Inflammatory macrophage treated with lipopolysaccharide for 4 hours (primary cell): ENCODE measurements at places on chromosomes 7 and 10.

DNA sequence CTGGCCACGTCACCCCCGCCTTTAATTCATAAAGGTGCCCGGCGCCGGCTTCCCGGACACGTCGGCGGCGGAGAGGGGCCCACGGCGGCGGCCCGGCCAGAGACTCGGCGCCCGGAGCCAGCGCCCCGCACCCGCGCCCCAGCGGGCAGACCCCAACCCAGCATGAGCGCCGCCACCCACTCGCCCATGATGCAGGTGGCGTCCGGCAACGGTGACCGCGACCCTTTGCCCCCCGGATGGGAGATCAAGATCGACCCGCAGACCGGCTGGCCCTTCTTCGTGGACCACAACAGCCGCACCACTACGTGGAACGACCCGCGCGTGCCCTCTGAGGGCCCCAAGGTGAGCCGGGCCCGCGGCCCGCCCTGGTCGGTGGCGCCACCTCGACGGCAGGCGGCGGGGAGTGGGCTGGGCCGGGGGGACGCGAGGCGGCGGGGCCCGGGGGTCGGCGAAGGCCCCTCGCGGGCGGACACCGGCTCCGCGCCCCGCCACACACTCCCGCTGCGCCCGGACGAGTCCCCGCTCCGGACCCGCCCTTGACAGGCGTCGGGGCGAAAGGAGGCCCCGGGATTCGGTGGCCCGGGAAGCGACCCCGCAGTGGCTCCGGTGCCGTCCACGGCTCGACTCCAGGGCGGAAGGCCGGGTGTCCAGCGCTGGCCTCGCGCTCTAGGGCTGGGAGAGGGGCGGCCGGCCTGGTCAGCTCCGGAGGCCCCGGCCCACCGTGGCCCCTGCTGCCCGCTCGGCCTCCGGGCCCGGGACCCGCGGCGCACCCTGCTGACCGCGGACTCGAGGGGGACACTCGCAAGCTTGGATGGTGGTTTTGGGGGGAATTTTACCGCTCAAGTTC is 557 bp downstream of the BAG3 start:
- no peak for DNase-seq

DNA sequence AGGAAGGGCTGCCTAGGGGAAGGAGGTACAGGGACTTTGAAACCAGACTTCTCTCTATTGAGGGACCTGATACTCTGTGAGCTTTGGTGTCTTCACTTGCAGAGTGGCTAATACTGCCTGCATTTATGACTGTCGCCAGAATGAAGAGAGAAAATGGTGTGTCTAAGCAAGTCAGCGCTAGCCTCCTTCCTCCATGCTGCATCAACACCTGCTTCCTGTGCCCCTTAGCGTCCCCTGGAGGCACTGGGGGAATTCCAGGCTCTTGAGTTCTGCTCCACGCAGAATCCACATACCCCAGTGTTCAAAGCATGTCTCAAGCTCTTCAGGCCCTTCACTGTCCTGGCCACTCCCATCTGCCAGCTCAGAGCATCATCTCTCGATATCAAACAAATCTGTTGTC is 140.5 kb downstream of the PKD1L1 start:
- no peak for DNase-seq

- DNase-seq: no peak
These were observed 20.2 kb downstream of the SLC16A12 start for GRCh38 chr10:89515031-89515841.

DNA sequence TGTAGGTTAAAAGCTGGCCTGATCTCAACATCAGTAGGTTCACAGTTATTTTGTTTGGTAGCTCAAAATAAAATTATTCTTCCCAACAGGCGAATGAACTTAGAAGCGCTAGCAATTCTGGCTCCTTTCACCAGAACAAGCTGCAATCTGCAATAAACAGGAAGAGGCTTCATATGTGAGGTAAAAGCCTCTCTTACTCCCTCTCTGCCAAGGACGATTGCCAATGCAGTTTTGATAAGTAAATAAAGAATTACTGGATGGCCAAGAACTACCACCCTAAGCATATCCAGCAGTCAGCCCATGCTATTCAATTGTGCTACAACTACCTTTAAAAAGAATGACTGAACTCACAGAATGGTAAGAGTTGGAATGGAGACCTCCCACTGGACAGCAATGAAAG is 150.0 kb upstream of the LAMB4 start:
- DNase-seq: no peak

DNA sequence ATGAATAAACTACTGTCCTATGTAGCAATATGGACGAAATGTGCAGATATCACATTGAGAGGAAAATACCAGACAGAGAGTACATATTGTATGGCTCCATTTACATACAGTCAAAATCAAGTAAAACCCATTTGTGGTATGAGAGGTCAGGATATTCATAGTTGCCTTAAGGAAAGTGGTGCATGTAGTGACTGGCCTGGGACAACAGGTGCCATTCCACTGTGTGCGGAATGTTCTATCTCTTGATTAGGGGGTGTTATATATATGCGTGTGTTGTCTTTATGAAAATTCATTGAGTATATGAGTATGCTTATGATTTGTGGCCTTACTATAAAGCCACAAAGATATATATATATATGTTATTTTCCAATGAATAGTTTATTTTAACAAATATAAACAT is 964.0 kb downstream of the SORCS3 start:
- no peak for DNase-seq

GRCh38 chr10:97456034-97456685 is 10.2 kb downstream of the ZDHHC16 start:
- no peak for DNase-seq

DNA sequence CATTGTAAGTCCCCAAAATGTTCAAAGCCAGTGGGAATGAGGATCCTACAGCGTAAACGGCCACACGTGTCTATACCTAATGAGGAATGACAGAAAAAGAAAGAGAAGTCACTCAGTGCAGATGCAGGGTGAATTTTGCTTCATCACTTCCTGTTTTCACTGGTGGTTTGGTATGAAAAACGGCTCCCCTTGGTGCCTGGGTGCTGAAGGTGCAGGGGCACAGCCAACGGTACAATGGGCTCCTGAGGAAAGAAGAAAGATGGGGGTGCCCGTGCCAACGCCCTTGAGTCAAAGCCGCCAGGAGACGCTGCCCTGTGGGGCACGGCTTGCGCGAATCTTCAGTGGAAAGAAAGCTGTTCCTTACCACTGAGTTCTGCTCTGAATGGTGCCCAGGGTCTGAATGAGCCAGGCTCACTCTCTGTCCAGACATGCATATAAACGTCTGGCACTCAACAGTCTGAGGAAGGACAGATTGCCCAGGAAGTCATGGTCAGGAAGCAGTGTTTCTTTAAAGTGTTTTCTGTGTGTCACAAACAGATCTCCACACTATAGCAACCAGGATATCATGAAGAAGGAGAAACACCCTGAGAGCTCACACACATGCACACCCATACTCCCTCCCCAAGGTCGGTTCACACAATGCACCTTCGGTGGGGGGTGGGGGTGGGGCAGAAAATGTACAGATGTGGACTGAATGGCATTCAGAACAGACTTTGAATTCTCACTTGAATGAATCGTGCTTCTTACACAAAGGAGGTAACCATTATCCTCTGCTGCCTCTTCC is 105.8 kb downstream of the ELMO1 start:
- peak; percentile 77 for DNase-seq

- peak; percentile 23 for DNase-seq
These were observed 90.1 kb downstream of the PIP4K2A start for GRCh38 chr10:22624287-22624738.

DNA sequence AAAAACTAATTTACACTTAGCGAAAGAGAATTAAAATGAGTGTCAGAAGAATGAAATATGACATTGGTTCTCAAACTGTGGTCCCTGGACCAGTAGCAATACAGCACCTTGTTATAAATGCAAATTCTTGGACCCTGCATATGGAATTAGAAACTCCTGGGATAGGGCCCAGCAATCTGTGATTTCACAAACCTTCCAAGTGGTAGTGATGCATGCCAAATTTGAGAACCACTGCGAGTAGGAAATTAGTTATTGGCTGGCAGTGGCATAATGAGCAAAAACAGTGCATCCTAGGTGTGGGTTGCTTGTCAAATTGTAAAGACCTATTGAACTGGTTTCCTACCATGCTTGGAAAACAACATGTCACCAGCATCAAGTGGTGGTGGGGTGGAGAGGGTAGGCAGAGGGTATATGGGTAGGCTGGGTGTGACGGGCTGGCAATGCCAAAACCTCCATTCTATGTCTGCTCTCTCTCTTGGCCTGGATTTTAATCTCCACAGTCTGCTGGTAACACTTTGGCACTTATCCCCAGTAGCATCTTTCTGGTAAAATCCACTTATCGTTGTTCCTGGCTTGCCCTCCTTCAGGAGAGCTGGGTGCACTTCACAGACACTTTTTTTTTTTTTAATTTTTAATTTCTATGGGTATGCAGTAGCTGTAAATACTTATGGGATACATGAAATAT is 50.0 kb downstream of the ZNF22 start:
- no peak for DNase-seq
